ENCODE measurements at places on chromosomes 5 and 9.

DNA sequence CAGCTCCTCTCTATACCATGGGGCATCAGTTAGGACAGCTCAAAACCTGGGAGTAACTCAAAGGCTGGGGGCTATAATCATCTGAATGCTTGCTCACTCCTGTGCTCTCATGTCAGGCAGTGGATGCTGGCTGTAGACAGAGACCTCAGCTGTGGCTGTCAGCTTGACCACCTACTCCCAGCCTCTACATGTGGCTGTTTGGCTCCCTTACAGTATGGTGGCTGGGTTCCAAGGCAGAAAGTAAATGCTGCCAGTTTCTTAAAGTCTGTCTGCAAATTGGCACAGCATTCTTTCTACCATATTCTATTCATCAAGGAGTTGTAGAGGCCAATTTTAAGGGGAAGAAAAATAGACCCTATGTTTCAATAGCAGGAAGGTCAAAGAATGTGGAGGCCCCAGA lies 66.9 kb downstream of the TMC1 start:
- no peak for DNase-seq

- no peak for DNase-seq
Observed at GRCh38 chr5:132556153-132556762, 519 bp upstream of the RAD50 start.

- DNase-seq = no peak
Observed at GRCh38 chr9:133524679-133525228, at the start of gene MYMK. MYMK (minus strand) TSS chr9:133524959; CDS start chr9:133524844, 115 bp downstream.

GRCh38 chr5:53820119-53820801 lies 259.8 kb downstream of the NDUFS4 start:
- DNase-seq = no peak

GRCh38 chr5:95881833-95882232 lies 59.3 kb upstream of the GLRX start:
- no peak for DNase-seq

DNA sequence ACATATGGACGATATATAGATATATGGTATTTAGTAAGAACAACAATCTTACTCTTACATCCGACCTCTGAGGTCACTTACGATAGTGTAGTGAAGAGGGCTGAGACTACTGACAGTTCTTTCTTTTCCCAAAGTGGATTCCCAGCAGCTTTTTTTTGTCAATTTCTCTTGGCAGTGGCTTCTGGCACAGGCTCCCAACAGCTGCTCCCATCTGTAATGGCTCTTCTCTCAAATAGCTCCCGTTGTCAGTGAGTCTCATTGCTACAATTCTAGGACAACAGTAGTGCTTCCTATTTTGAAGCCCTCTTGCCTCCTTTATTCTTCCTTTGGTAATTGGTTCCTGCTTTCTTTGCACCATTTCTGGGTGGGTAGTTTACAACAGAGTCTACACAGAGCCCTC lies 68.4 kb downstream of the SLC25A46 start:
- no peak for DNase-seq

DNA sequence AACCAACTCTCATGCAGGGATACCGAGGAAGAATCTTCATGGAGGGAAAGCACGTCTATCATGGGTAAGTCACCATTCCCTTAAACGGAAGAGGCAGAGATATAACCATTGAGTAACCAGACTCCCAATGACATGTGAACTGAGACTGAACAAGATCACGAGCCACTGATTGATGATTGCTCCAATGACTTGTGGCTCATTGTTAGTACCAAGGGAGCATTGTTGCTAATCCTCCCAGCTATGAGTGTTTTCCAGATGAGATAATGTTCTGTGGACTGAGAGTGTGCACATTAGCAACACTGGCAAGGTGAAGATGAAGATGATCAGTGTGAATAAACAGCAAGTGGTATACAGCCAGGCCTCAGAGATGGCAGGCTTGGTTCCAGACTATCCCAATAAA lies 219.2 kb upstream of the MAP3K1 start:
- no peak for DNase-seq

Measured in activated effector memory CD4-positive, alpha-beta T cell treated with Interleukin-2 at 50 U/mL for 16 hours (primary cell).